ENCODE measurements at places on chromosomes 3 and 15.

GRCh38 chr3:150519026-150519425 lies 27.3 kb downstream of the SERP1 start:
- DNase-seq: no peak

DNA sequence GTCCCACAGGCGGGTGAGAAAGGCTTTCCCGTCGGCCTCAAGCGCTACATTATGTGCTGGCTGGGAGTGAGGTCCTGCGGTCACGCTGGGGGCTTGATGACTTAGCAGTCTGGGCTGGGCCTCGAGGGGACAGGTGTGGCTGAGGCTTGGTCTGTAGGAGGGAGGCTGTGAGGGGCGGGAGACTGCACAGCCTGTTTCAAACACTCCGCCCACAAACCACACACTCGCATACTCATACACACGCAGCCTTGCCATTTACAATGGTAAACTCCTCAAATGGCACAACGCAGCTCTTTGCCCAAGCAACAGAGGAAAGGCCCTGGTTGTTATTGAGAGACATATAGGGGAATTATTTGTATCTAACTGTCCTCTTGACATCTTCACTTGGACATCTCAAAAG lies 32.4 kb upstream of the RASGRF1 start:
- no peak for DNase-seq

GRCh38 chr3:140791368-140791767 lies 113.5 kb downstream of the TRIM42 start:
- DNase-seq: no peak

- no peak for DNase-seq
Observed at GRCh38 chr3:158093526-158093925, 12.7 kb downstream of the SHOX2 start.

DNA sequence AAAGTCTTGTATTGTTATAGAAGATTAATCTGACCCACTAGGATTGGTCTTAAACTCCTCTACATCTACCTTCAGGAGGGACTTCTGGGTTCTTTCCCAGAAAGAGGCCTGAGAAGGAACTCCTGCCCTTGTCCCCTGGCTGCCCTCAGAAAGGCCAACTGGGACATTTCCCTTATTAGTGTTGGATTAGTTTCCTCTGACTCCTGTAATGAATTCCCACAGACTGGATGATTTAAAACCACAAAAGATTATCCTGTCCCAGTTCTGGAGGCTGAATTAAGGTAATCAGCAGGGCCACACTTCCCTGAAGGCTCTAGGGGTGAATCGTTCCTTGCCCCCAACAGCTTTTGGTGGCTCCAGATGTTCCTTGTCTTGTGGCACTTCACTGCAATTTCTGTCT lies 102.8 kb upstream of the NMNAT3 start:
- DNase-seq: no peak

GRCh38 chr3:30496066-30496966 lies 110.1 kb upstream of the TGFBR2 start:
- DNase-seq: no peak

- DNase-seq: no peak
Observed at GRCh38 chr3:105801397-105801796, 67.4 kb downstream of the CBLB start.
